ENCODE measurements at places on chromosomes 2 and 18.

DNA sequence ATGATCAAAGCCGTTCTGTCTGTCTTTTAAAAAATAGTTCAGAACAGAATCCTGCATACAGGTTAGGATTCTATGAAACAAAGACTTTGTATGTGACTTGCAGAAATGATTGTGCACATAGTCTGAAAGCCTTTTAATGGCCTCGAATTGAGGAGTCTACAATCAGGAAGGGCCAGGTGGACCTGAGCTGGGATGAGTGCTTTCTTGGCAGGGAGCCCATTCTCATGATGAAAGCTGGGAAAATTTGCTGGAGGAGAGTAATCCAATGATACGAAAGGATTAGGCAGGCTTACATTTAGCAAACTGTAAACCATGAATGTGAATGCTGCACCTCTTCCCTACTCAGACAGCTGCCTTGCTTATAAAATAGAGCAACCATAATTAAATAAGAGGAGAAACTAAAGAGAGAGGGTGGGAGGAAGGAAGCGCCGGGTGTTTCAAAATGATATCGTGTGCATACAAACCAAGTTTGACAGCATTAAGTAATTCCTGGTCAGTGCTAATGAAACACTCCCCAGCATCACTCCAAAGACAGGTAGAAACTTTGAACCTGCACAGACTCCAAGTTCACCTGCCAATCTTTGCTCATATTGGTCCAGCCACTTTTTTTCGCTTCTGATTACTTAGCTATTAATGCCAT, 23.7 kb upstream of the CXCR4 start:
- no peak overlapping the region for H3K4me3 ChIP-seq
- no peaks in the 10 kb centered on the region for H3K36me3 ChIP-seq
- H3K27ac ChIP-seq, result no peak overlapping the region
- no peaks in the 10 kb centered on the region for H3K4me1 ChIP-seq
- no peak for DNase-seq
- no peaks in the 10 kb centered on the region for H3K27me3 ChIP-seq

GRCh38 chr2:201433394-201433995, 17.8 kb downstream of the TRAK2 start:
- no peak for DNase-seq
- peaks cover 27% of the 10 kb centered on the region for H3K4me1 ChIP-seq
- H3K27ac ChIP-seq, result no peak overlapping the region

- no peak overlapping the region for H3K27ac ChIP-seq
- H3K4me1 ChIP-seq, result no peaks in the 10 kb centered on the region
- no peak for DNase-seq
- H3K27me3 ChIP-seq, result no peaks in the 10 kb centered on the region
These were observed 983.6 kb upstream of the ZEB2 start for GRCh38 chr2:145503511-145503910.

- H3K4me3 ChIP-seq, result no peak overlapping the region
- no peak overlapping the region for H3K27ac ChIP-seq
- no peak for DNase-seq
- no peaks in the 10 kb centered on the region for H3K4me1 ChIP-seq
- H3K27me3 ChIP-seq, result no peaks in the 10 kb centered on the region
- no peaks in the 10 kb centered on the region for H3K36me3 ChIP-seq
These were observed 49.2 kb upstream of the CDC42EP3 start for GRCh38 chr2:37720533-37721200.

DNA sequence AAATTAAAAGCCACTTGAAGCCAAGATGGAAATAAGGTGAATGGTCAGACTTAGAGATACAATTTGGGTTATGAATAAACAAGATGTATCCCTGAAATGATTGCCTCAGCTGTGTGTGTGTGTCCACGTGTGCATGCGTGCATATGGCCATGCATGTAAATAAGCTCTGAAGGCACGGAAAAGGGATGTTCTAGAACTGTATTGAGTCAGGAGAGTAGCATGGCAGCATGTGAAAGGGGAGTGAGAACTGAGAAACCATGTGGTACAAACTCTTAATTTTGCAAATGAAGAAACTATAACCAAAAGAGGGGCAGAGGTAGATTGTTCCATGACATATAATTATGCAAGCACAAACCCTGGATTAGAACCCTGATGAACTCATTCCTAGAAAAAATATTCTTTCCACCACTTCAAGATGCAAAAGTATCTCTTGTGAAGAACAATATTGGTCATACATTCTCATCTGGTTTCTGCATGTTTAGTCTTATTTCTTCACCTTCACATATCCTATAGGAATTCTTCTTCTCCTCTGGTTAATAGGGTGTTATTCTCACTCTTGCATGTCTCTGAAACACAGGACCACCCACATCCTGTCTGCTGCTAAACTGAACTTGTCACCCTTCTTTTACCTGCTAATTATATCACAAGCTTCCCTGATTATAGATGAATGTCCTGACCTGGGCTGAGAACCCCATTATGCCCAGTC, 455.8 kb downstream of the SETBP1 start:
- H3K4me1 ChIP-seq, result no peaks in the 10 kb centered on the region
- H3K27ac ChIP-seq, result no peak overlapping the region
- no peak for DNase-seq
- H3K27me3 ChIP-seq, result no peaks in the 10 kb centered on the region

- no peaks in the 10 kb centered on the region for H3K4me1 ChIP-seq
- DNase-seq, result no peak
- no peak overlapping the region for H3K4me3 ChIP-seq
- H3K27ac ChIP-seq, result no peak overlapping the region
- no peaks in the 10 kb centered on the region for H3K27me3 ChIP-seq
- H3K36me3 ChIP-seq, result no peaks in the 10 kb centered on the region
These were observed 51.4 kb downstream of the GREB1L start for GRCh38 chr18:21293479-21293878.
